ENCODE measurements at places on chromosomes 2 and 18.
A peak's percentile ranks its signal among the peaks of the same experiment; 100 is the strongest.

- no peak for DNase-seq
Measured at GRCh38 chr2:19434413-19434812, 76.0 kb upstream of the OSR1 start.

DNA sequence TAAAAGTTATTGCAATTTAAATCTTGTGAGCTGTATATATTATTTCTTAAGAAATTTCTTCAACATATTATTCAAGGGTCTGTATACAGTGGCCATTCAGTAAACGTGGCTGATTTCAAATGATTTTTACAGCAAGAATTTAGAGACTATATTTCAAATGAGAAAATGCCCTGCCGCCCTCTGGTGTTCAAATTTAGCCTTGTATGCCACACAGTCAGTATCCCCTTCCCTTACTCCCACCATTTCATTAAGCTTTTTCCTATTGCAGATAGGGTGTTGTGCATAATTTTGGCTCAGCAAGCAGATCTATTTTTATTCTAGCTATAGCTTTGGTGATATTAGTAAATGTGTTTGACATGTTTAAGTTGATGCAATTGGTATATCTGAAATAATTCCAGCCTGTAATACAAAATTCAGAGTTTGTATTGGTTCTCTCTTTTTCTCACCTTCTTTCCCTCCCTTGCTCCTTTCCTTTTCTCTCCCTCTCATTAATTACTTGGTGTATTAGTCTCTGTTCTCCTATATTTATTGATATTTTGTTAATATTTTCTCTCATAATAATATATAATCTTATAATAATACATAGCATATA, 22.8 kb upstream of the SCN7A start:
- peak; percentile 31 for DNase-seq

- no peak for DNase-seq
Measured at GRCh38 chr2:241966647-241967466, 97.3 kb downstream of the RTP5 start.

GRCh38 chr2:144217853-144218633, 301.9 kb downstream of the ZEB2 start:
- DNase-seq = no peak

GRCh38 chr18:75391279-75392225, 36.0 kb downstream of the SMIM21 start:
- DNase-seq = no peak

All from NCI-H2171 treated with DMSO at 0.1 percent for 48 hours (cell line).